NCI-H460 (cell line): ENCODE measurements at places on chromosomes 11 and 22. TPM values are rescaled to one million over a fixed set of nuclear protein-coding genes. Genes with fewer than 3 reads are reported as not detected.

DNA sequence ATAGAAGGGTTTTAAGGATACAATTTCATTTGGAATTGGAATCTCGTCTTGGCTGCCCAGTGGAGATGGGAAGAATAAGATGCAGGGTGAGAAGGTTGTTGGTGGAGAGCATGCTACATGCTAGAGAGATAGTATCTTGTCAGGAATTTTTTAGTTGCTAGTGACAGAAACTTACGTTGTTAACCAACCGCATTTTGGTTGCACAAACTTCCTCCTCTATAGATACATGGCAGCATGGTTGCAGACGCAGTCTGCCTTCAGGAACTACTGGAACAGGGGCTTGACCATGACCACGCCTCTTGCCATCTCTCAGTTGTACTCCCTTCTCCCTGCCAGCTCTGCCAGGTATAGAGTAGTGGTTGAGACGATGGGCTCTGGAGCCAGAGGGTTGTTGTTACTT is 13.5 kb upstream of the CCDC90B start:
- DNase-seq = no peak

- DNase-seq = no peak
Measured at GRCh38 chr11:25769287-25769686, 562.6 kb upstream of the ANO3 start.

DNA sequence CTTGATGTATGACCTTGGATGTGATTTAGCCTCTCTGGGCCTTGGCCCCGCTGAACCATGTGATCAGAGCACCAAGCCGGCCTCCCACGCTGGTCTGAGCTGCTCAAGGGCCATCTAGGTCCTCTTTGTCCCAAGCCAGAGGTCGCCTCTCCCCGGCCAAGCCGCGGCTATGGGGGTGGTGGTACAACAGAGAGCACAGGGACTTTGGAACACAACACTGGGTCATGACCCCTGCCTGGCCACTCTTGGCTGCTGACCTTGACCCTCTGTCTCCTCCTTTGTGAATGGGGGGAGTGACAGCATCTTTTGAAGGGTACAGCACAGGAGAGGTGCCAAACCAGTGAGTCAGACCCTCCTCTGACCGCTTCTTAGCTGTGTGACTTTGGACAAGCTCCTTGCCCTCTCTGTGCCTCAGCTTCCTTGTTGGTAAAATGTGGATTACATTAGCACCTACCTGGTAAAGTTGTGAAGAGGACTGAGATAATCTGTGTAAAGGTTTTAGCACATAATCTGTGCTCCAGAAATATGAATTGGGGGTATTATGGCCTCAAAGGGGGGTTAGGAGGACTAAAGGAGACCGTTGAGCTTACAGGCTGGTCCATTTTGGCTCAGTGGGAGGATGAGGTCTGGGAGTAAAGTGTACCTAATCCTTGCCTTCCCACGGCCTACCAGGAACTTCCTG is 4.7 kb downstream of the SCYL1 start:
- DNase-seq = no peak

GRCh38 chr11:119530509-119530908 is 107.5 kb upstream of the THY1 start:
- no peak for DNase-seq

GRCh38 chr22:44014241-44014640 is 9.9 kb upstream of the PARVB start:
- DNase-seq = no peak

KCNJ11 gene
- 0.74 and 0.81 TPM in 2 replicates for total RNA-seq

PEX16 gene
- 17.0 and 20.8 TPM in 2 replicates for total RNA-seq
